Germinal center (tissue), 1 donor: ENCODE measurements at places on chromosomes 5 and 9.

DNA sequence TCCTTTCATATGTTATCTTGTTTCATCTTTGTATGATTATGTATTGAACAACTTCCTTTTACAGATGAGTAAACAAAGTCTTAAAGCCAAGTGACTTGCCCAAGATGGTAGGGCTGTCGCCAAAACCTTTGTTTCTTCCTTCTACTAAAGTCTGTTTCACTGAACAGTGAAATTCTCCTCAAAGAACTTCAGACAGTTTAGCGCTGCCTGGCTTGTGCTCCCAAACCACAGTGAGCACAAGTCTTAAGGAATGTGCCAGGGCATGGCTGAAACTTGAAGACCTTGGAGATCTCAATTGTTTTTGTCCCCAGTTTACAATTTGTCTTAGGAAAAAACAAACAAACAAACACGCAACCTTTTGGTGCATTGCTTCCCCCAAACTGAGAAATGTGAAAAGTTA is 273.5 kb downstream of the CRB2 start:
- no peak for DNase-seq

DNA sequence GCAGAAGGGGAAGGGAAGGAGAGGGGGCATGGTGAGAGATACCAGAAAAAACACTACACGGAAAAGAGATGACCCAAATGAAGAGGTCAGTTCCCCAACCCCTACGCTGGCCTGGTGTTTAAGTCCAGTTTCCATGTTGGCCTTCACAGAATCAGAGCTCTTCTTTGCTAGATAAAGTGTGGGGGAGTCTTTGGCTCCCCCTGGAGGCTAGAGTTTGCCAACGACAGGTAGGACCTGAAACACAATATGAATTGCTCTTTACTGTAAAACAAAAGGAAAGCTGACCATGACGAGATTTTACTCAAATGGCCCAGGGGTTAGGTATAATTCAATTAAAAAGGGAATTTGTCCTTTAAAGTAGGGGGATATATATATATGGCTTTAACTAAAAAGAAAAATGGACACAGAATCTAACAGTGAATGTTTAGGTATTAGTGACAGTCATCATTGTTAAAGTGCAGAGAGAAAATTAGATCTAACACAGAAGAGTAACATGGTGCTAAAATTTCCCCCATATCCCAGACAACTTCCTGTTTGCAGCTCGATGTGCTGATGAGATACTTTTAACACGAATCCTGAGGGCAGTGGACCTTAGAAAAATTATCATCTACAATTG is 92.0 kb downstream of the SV2C start:
- peak; percentile 64 for DNase-seq

- no peak for DNase-seq
These were observed 96.7 kb downstream of the PAX5 start for GRCh38 chr9:36937346-36937745.

DNA sequence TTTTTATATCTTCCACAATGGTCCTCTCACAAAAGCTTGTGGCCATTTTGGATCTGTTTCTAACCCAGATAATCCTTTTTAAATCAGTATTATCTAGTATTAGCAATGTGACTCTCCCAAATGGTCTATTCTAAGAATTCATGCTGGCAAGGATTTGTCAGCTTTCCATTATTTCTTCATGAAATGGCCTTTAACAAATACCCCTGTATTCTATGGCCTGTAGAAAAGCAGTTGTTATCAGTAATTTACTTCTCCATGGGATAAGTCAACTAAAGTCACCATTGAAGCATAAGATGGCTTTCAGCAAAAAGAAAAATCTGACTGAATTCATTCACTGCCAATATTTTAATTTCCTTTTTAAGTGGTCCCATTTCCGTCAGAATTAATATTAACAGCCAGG is 346.4 kb upstream of the FAM174A start:
- DNase-seq = no peak

- no peak for DNase-seq
These were observed 118.2 kb downstream of the BOD1 start for GRCh38 chr5:173498286-173498685.

DNA sequence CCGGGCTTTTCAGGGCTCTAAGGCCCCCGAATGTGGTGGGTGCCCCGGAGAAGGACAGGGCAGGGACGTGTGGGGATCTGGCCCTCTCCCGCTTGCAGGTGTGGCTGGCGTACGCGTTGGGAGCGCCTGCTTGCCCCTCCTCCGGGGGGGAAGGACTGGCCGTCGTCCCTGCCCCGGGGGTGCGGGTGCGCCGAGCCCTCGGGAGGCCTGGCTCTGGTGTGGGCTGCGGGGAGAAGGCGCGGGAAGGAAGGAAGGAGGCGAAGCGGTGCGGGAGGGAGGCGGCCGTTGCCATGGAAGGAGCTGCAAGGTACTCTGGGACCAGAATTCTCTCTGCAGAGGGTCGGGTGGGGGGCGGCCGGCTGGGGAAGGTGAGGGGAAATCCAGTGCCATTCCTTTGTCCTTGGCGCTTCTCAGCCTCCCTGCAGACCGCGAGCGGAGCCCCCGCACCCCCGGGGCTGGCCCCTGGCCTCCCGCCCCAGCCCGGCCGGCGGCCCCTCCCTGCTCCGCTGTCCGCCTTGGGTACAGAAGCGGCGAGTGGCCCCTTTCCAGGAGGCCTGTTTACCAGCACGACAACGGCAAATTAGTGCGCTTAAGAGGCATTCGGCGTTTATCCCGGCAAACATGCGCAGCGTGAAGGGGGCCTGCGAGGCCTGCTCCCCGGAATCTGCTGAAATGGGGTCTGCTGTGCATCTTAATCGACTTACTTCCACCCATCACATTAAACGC is 67.1 kb upstream of the UNC5A start:
- no peak for DNase-seq

DNA sequence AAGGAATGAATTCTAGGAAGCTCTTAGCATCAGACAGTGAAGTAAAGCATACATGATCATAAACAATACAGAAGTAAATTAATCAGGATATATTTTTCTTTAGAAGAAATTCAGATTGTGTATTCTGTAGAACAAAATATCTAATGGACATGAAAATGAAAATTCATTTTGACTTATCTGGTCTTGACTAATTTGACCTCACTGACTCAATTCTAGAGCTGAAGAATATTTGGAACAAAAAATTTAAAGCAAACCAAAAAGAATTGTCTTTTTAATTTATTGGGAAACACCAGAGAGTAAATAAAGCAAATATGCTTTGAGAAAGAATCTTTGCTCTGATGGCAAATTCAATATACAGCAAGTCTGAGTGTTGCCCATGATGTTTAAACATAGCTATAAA is 2.8 kb upstream of the PPP2CA start:
- no peak for DNase-seq

GRCh38 chr5:90861843-90862586 is 303.4 kb downstream of the ADGRV1 start:
- no peak for DNase-seq

GRCh38 chr5:62964428-62964827 is 385.8 kb downstream of the LRRC70 start:
- DNase-seq = no peak

DNA sequence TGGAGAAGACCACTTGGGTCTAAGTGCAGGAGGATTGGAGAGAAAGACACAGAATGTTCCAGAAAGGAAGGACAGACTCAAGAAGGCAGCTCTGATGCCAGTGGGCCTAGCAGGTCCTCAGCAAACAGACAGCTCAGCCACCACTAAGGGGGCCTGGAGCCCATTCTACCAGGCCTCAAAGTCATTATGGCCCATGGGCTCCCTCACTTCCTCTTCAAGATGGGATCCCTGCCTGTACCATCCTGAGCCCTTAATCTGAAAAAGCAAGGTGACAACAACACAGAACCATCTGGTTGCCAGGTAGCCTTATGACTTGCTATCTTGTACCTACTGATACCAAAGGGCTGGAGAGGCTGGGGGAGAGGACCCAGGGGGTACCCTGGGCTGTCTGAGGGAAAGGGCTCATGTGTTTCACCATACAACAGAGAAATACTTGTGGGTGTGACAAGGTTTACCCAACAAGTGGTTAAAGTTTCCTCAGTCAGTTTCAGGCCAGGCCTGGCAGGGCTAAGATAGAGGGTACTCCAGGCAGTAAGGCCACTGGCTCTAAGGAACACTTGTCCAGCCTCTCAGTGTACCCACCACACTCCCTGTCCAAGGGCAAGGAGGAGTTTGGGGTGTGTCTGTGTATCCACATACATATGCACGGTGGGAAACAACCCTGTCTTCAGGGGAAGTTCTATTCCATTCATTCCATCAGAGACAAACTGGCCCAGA is 30.7 kb downstream of the TCF7 start:
- DNase-seq = no peak

GRCh38 chr9:36721846-36722588 is 149.3 kb downstream of the MELK start:
- no peak for DNase-seq

DNA sequence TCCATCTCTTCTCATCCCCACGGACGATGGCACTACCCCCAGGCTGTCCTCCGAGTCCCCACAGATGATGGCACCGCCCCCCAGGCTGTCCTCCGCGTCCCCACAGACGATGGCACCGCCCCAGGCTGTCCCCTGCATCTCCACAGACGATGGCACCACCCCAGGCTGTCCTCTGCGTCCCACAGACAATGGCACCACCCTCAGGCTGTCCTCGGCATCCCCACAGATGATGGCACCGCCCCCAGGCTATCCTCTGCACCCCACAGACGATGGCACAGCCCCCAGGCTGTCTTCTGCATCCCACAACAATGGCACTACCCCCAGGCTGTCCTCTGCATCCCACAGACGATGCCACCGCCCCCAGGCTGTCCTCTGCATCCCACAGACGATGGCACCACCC is 57.4 kb upstream of the PTCH1 start:
- no peak for DNase-seq

- no peak for DNase-seq
These were observed 47.7 kb upstream of the BOD1 start for GRCh38 chr5:173664154-173664526.

DNA sequence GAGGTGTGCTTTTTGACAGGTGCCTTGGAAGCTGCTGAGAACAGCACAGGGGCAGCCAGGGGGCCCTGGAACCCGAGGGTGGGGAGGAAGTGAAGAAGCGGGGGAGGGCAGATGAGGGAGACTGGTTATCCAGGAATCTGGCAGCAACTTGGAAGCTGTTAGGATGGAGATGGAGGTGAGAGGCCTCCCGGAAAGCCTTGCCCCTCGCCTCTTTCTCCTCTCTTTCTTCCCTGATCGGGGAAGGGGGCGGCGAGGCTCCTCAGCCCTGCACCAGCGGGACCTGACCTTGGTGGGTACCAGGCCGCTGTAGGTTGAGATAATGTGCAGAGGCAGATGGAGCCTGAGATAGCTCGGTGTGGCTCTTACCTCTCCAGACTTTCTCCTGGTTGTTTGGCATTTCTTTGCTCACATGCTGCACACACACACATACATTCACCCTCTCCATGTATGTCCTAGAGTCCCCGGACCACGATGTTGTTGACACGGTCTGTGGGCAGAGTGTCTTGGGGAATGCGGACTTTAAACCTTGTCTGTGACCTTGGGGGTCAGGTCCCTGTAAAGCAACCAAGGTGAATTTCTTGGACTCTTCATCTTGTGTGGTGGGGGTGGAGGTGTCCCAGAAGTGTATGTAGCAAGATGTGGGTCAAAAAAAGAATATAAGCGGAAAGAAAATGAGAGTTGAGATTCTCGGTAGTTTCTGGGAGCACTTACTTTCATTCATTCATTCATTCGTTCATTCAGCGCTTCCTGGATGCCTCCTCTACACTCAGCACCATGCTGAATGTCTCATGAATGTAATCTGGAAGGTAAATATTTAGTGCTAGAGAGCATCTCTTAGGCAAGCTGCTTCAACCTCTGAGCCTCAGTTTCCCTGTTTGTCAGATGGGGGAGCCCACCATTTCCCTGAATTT is 1.6 kb downstream of the WWC1 start:
- DNase-seq = no peak

DNA sequence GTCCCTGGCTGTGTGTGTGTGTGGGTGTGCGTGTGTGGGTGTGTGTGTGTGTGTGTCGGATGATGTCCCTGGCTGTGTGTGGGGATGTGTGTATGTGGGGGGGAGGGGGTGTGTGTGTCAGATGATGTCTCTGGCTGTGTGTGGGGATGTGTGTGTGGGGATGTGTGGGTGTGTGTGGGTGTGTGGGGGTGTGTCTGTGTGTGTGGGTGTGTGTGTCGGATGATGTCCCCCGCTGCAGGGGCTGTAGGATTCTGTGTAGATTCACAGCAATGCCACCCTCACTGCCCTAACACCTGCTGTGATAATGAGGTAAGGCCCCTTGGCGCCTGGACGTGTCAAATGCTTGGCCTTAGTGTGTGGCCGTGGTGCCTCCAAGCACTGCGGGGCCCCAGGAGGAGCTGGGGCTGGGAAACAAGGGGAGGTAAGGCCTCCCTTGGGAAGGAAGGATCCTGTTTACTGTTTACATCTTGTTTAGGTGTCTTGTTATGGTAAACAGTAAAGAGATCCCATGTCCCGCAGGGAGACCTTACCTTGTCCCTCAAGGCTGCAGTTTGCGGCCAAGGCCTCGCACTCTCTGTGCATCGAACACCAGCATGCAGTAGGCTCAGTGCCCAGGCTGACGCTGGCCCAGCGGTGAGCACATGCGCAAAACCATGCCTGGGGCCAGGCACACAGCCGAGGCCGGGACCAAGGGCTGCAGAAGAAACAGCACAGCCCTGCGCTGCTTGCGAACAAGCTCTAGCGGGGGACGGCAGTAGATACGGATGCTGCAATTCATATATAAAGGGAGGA is 24.1 kb downstream of the AHRR start:
- DNase-seq = no peak

DNA sequence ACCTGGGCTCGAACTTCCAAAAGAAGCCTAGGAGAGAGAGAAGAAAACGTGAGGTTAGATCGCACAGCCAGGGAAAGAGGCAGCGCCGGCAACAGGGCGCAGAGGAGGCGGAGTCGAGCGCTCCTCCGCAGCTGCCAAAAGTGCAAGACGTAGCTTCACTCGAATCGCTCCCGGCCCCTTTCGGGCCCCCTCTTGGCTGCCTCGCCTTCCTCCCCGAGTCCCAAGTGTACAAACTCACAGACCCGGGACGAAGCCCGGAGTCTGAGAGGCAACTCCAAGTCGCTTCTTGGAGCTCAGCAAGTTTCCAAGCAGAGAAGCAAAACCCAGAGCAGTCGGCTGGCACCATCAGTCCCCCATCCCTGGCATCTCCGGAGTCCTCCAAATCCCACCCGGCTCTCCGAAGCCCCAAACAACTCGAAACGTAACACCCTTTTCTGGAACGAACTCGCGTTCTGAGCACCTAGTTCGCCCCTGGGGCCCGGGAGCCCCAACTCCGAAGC is 1.2 kb downstream of the MIER3 start:
- peak; percentile 69 for DNase-seq

- DNase-seq = no peak
These were observed 21.2 kb downstream of the SWI5 start for GRCh38 chr9:128297221-128297773.

- DNase-seq = no peak
These were observed 69.6 kb upstream of the PRRC1 start for GRCh38 chr5:127447827-127448226.

GRCh38 chr9:28824432-28824963 is 1251.2 kb upstream of the C9orf72 start:
- no peak for DNase-seq
